ENCODE measurements at places on chromosomes 3 and 15.

- no peak for DNase-seq
Measured at GRCh38 chr3:158102242-158103080, 3.8 kb downstream of the SHOX2 start.

GRCh38 chr3:513301-513700 is 316.7 kb downstream of the CHL1 start:
- no peak for DNase-seq

- DNase-seq = no peak
Measured at GRCh38 chr3:177802151-177802900, 605.0 kb upstream of the TBL1XR1 start.

DNA sequence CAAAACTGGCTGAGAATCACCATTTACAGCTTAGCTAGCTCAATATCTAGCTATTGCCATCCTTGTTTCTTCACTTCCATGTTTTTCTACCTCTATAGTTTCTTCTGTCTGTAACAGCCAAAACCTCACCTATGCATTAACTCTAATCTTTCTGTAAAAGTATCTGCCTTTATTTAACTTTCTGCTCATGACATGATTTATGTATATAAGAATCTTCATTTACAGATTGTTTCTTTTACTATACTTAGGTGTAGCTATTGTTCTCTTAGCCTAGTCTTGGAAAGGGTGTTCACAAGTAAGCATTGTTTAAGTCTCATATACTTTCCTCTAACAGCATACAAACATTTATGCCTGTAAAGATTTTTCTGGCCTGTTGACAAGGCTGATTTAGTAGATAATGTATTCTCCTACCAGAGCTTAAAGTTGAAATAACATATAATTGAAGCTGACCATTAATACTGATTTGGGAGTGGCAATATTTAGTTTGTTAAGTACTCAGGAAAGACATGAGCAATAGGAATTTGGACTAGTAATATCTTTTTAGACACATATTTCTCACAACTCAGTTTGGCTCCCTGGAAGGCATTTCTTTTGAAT is 9.4 kb downstream of the FILIP1L start:
- no peak for DNase-seq
